ENCODE measurements at places on chromosomes 5 and 9.

DNA sequence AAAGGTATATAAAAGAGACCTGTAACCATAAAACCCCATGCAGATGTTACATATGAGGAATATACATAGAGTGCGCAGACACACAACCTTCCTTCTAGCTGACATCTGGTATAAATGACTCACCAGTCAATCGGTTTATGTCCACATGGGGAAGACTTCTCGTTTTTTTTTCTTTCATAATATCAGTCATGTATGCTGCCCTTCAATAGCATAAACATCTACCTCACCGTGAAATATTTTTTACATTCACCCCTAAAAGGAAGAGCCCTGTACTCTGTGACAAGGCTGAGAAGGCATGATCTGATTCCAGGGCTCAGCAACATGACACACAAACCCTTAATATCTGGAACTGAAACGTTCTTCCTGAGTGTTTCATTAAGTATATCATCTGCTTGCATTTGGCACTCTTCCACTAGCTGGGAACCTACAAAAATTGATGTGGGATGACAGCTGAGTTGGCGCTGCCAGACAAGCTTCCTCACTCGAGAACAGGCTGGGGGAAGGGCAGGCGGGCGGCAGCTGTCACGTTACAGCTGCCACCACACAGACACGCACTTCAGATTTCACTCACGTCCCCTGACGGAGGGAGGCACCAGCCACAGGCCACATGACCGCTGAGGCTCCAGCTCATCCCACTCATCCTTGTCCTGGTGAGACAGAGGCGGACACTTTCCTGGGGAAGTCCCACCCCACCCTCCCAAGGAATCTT lies 74.2 kb downstream of the SHB start:
- no peak overlapping the region for H3K4me3 ChIP-seq
- H3K36me3 ChIP-seq, result no peaks in the 10 kb centered on the region
- peak overlapping the region; percentile 97 for H3K27ac ChIP-seq
- peak; percentile 95 for DNase-seq

- DNase-seq, result no peak
- H3K4me1 ChIP-seq, result no peaks in the 10 kb centered on the region
- no peaks in the 10 kb centered on the region for H3K36me3 ChIP-seq
- no peaks in the 10 kb centered on the region for H3K27me3 ChIP-seq
- H3K4me3 ChIP-seq, result no peak overlapping the region
- no peak overlapping the region for H3K27ac ChIP-seq
Observed at GRCh38 chr5:155069961-155070360, 56.4 kb downstream of the KIF4B start.

- peak overlapping the region; percentile 70 for H3K4me3 ChIP-seq
- no peaks in the 10 kb centered on the region for H3K36me3 ChIP-seq
- H3K27me3 ChIP-seq, result peaks cover 30% of the 10 kb centered on the region
- DNase-seq, result no peak
- no peak overlapping the region for H3K27ac ChIP-seq
Observed at GRCh38 chr5:135578305-135578684, 496 bp downstream of the CXCL14 start.

DNA sequence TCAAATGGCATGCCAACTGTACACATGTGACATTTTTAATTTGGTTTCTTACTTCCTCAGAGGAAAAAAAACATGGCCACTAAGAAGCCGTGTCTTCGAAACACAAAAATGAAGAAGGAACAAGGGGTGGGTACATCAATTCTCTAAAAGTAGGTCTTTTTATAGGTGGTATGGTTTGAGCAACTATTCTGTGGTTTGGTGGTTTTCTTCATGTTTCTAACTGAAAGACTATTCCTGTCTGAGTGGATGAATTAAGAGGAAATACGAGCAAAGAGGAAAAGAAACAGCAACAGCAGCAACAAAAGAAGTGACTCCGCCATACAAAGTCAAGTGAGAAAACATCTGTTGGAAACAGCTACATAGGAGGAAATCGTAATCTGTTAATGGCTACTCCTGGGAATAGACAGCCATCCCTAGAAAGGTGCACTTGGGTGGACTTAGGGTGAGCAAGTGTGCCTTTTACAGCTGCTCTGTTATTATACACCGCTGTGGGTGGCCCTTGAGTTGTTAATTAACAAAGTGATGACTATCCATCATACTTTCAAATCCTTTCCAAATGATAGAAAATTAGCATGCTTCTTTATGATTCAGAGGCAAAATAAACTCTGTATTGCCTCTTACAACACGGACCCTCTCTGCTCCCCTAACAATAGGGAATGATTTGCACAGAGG lies 575.8 kb downstream of the TLE1 start:
- H3K4me1 ChIP-seq, result peaks cover 25% of the 10 kb centered on the region
- H3K36me3 ChIP-seq, result no peaks in the 10 kb centered on the region
- no peaks in the 10 kb centered on the region for H3K27me3 ChIP-seq
- no peak overlapping the region for H3K4me3 ChIP-seq
- no peak overlapping the region for H3K27ac ChIP-seq

DNA sequence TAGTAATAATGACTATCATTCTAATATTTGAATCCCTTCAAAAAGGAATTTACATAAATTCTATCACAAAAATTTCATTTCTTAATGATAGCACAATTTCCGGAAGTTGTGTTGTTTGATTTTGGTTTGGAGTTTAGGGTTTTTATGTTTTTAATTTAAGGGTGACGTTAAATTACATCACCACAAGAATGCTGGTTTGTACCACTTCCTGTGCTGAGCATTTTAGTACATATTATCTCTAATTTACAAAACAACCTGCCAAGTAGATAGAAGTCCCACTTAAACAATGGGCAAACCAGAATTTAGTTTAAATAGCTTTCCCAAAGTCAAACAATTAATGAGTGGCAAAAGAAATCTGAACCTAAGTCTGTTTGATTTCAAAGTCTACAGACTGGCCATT lies 63.4 kb downstream of the DENND1A start:
- no peaks in the 10 kb centered on the region for H3K36me3 ChIP-seq
- H3K4me3 ChIP-seq, result no peak overlapping the region

DNA sequence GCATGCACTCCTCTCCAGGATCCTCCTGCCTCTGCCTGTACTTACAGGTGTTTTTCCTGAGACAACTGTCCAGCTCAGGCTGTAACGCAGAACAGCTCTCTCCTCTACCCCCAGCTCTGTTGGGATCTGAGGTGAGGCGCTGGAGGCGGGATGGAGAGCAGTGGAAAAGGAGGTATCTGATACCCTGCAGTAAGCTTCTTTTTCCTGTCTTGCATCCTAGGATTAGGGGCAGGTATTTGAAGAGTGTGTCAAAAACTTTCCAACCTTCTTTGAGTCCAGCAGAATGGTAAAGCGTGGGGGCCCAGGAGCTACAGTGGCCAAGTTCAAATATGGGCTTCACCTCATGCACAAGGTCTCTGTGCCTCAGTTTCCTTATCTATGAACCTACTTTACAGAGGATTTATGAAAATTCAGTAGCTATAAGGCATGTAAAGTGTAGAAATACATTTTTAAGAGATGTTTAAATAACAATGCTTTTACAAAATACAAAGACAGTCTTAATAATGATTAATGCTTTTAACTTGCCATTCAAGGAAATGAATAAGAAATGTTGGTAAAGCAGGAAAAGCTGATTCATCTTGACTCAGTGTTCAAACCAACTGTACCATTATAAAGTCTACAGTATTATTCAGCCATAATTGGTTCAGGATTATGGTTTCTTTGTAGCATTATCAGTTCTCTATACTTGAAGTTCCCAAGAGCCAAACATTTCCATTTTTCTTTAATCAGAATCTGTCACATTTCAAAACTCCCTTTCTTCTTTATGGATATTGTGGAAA lies 26.1 kb downstream of the MAP1B start:
- no peaks in the 10 kb centered on the region for H3K36me3 ChIP-seq
- H3K4me3 ChIP-seq, result no peak overlapping the region
- no peak for DNase-seq

GRCh38 chr5:23506329-23507236 lies 826 bp upstream of the PRDM9 start:
- H3K36me3 ChIP-seq, result no peaks in the 10 kb centered on the region
- H3K4me1 ChIP-seq, result no peaks in the 10 kb centered on the region
- DNase-seq, result no peak

- DNase-seq, result no peak
- H3K4me1 ChIP-seq, result no peaks in the 10 kb centered on the region
- H3K4me3 ChIP-seq, result no peak overlapping the region
- peaks cover 6% of the 10 kb centered on the region for H3K27me3 ChIP-seq
- H3K27ac ChIP-seq, result no peak overlapping the region
- H3K36me3 ChIP-seq, result no peaks in the 10 kb centered on the region
Observed at GRCh38 chr5:133432956-133433532, 179.3 kb downstream of the FSTL4 start.

DNA sequence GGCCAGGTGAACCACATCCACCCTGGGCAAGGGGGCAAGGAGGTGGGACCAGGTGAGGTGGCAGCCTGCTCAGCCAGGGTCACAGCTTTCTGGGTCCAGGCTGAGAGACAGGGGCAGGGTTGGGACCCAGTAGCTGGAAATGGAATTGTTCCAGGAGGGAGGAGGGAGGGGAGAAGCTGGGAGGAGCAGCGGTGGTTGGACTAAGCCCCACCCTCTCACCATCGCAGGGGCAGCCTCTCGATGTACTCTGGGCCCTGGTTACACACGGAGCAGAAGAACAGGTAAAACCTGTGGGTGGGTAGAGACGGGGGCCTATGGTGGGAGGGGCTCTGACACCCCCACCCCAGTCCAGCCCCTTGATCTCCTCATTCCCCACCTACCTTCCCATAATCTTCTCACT lies 11.2 kb downstream of the PHF19 start:
- H3K27ac ChIP-seq, result peak overlapping the region; percentile 84
- no peak for DNase-seq
- peaks cover 60% of the 10 kb centered on the region for H3K36me3 ChIP-seq
- peaks cover 23% of the 10 kb centered on the region for H3K4me1 ChIP-seq

GRCh38 chr5:151483176-151483575 lies 35.8 kb downstream of the SLC36A1 start:
- no peaks in the 10 kb centered on the region for H3K27me3 ChIP-seq
- no peak overlapping the region for H3K4me3 ChIP-seq
- H3K4me1 ChIP-seq, result peaks cover 25% of the 10 kb centered on the region
- peak overlapping the region; percentile 82 for H3K27ac ChIP-seq
